ENCODE measurements at places on chromosomes 7 and 10.

DNA sequence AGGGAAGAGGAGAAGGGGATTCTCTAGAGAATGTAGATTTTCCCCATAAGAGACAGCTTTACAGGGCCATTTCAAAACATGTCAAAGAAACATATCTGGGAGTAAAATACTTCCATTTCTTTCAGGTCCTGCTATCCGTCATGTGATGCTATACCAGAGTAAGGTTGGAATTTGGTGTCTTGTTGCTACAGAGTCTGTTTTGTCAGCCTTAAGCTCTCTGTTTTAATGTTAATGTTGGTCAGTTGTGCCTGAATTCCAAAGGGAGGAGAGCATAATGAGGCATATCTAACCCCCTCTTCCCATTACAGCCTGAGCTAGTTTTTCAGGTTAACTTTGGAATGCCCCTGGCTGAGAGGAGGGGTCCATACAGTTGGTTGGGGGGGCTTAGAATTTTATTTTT is 94.7 kb upstream of the CCDC71L start:
- no peak for DNase-seq

- DNase-seq, result no peak
These were observed 248.2 kb downstream of the TCERG1L start for GRCh38 chr10:131063311-131063710.

- no peak for DNase-seq
These were observed 18.9 kb downstream of the NCAPG2 start for GRCh38 chr7:158685693-158686092.

GRCh38 chr10:86968994-86969355 is 693 bp downstream of the ADIRF start:
- no peak for DNase-seq

DNA sequence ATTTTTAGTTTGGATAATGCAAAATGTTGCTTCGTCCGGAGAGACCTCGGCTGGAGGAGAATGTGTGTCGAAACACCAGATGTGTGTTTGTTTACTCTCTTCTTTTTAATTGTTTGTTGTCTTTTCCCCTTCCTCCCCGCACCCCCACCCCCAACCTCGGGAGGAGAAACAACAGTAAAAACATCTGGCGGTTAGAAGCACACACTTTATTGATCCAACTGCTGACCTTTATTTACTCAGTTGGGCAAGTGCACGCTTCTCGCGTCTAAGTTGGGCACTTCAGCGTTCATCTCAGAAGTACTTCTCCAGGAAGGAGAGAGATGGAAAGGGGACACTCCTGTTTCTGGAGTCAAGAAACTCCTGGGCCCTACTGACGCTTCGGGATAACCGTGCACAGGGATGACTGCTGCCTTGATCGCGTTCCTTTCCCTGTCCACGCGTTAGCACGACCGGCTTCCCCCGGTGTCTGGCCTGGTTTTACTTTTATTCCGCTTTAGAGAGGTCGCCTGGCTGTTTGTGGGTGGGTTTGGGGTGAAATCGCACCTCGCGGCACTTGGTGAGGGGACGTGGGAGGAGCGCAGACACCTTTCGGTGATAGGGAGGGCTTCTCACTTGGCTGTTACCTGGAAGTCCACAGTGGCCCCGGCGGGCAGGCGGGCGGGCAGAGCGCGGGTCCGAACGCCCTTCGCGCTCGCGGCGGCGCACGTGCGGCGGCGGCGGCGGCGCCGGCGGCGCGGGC is 168.3 kb upstream of the PPP1R3A start:
- no peak for DNase-seq

- peak; percentile 54 for DNase-seq
These were observed 130.9 kb downstream of the SND1 start for GRCh38 chr7:127782654-127783559.

DNA sequence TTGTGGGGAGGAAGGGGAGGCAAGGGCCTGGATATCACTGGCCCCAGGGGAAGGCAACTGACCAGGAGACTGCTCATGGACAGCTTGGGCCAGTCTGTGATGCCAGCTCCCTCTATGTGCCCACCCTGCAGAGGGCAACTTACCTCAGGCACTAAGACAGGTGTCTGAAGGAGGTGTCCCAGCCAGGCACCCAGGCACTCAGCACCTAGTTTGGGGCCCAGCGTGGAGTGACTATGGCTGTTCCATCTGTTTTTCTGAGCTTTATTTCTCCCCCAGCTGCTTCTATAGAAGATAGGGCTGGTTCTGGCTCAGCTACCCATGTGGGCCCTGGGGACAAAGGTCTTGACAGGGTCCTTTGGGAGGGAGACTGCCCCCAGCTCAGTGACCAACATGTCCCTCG is 150.6 kb upstream of the PCBD1 start:
- DNase-seq, result no peak

DNA sequence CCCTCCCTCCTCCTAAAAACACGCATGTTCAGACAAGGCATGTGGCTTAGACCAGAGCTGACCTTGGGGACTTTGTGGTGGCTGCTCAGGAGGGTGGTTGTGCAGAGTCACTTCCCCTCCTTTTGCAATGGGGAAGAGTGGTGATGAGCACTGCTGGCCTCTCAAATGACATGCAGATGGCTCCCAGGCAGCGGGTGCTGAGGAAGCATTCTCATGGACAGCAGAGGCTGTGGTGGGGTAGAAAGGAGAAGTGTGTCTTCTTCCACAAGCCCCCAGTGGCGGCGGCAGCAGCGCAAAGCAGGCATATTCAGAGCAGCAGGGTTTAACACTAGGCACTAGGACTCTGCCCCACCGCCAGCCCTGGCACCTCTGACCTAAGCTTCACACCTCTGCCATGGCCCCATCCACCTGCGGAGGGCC is 105.9 kb upstream of the ANLN start:
- peak; percentile 99 for DNase-seq
